ENCODE measurements at places on chromosomes 7 and 10. TPM values are rescaled to one million over a fixed set of nuclear protein-coding genes. Genes with fewer than 3 reads are reported as not detected.

VWA2 gene
- total RNA-seq: 3.5 TPM

ERVW-1 gene
- total RNA-seq: not detected

GIMAP5 gene
- 1.4 TPM for total RNA-seq

SPDYE2 gene
- total RNA-seq: not detected

AEBP1 gene
- total RNA-seq: 6.7 TPM
